ENCODE measurements at places on chromosomes 5 and 9. TPM values are rescaled to one million over a fixed set of nuclear protein-coding genes. Genes with fewer than 3 reads are reported as not detected.

- no peak for DNase-seq
Measured at GRCh38 chr5:15236911-15237508, 263.0 kb upstream of the FBXL7 start.

DNA sequence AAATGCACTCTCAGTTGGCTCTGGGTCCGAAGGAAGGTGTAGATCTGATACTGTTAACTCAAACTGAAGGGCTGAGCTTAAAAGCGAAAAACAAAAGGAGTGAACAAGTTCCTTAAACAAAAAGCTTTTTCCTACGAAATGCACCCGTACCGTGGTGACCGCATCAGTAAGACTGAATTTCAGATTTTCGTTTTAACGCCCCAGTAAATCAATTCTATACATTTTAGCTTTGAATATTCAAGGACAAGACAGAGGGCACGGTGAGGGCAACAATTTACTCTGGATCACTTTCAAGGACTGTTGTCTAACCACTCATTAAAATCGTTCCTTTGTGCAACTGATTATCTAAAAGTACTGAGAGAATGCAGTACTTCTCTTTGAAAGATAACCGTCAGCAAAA lies 1.9 kb downstream of the HOMER1 start:
- peak; percentile 47 for DNase-seq

DNA sequence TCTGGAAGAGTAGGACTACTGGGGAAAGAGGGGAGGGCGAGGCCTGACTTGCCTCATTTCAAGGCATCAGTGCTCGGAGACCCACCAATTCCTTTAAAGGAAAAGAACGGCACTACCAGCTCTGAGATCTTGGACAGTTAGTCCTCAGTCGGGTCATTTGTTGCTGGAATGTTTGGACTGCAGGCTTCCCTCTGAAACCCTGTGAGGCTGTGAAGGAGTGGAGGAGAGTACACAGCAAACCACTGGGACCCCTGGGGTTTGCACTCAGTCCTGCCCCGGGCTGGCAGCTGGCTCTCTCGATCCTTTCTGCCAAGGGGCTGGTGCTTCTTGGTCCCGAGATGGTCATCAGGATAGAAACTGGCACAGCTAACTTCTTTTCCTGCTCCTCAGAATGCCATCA lies 194.5 kb downstream of the TRIO start:
- no peak for DNase-seq

TOR2A gene
- polyA plus RNA-seq = 19.1 TPM

CDC20B gene
- polyA plus RNA-seq = not detected

- DNase-seq = no peak
Measured at GRCh38 chr9:103361906-103362305, 366.8 kb downstream of the CYLC2 start.

All from B cell (primary cell).